LNCaP clone FGC (cell line): ENCODE measurements at places on chromosomes 2 and 18.

- DNase-seq, result no peak
These were observed 55.9 kb upstream of the KIF5C start for GRCh38 chr2:148819019-148819585.

DNA sequence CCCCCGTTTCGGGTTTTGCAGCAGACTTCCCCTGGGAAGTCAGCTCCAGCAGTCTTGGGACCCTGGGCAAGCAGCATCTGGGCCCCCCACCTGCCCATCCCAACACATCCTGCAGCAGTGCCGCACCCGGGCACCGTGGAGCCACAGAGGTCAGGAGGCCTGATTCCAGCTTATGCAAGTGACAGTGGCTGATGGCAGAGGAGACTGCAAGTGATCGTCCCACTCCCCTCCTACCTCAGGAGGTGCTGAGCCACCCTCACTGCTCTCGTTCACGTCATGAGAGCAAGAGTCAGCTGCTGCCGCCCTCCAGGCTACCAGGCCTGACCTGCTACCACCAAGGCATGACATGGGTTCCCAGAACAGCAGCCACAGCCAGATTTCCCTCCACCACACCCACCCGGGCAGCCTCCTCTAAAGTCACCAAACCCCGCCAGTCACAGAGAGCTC is 18.2 kb downstream of the COX7A2L start:
- no peak for DNase-seq

- DNase-seq, result no peak
These were observed 60.7 kb downstream of the SPATS2L start for GRCh38 chr2:200367155-200367554.

- DNase-seq, result no peak
These were observed 857.8 kb downstream of the DCDC2C start for GRCh38 chr2:4561196-4561595.

GRCh38 chr2:66985906-66986305 is 411.2 kb upstream of the ETAA1 start:
- no peak for DNase-seq
